Activated T-helper 1 cell treated with anti-CD3 and anti-CD28 coated beads, Interleukin-12 subunit alpha, Interleukin-12 subunit beta, Interleukin-2, Interleukin-4 antibody, amounts not matched to agents 30 ng/mL and 10 ng/mL and 1 ng/mL, durations not matched to agents 14 hours and 24 hours and 36 hours (primary cell): ENCODE measurements at places on chromosomes 4 and X. TPM values are rescaled to one million over a fixed set of nuclear protein-coding genes. Genes with fewer than 3 reads are reported as not detected.

Gene AMER1
- 6.7 and 7.1 TPM in 2 replicates for total RNA-seq

Gene ZNF157
- 0.34 and 0.49 TPM in 2 replicates for total RNA-seq

DNA sequence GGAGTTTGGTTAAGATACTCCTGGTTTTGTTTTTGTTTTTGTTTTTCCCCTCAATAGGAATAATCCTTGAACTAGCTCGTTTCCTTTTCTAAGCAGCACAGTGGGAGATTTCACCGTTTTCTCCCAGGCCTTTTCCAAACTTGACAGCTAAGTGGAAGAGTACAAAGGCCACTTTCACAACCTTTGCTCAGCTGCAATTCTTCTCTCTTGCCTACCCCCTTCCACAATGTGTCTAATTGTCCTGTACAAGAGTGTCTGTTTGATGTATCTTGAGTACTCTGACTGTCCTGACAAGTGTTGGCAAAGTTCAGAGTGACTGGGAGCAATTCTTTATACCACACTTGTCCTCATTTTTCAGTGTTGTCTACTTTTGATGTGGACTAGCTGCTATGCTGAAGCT, 674.3 kb upstream of the AMOT start:
- DNase-seq, result no peak

DNA sequence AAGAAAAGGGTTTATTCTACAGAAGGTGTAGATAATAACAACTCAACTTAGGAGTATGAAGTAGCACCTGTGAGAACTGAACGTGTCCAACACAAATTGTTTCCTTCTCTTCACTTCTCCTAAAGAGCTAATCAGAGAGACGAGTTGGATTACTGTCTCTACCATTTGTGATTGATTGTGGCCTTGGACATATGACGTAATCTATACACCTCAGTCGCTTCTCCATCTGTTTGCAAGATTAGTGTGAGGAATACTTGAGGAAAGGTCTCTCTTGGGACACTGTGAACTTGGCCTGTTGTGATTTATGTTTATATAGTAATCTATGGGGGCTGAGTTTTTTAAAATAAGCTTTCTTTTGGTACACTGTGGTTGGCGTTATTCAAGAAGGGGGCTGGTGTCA, 182.0 kb downstream of the ZNF330 start:
- no peak for DNase-seq

DNA sequence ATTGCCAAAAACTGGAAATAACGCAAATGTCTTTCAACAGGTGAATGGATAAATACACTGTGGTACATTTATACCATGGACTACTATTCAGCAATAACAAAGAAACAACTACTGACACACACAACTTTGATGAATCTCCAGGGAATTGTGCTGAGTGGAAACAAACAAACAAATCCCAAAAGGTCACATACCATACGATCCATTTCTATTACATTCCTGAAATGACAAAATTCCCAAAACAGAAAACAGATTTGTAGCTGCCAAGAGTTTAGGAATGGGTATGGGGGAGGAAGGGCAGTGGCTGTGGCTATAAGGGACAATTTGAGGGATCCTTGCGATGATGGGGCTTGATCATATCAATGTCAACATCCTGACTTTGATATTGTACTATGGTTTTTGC, 2.5 kb downstream of the ZNF182 start:
- DNase-seq, result no peak

DNA sequence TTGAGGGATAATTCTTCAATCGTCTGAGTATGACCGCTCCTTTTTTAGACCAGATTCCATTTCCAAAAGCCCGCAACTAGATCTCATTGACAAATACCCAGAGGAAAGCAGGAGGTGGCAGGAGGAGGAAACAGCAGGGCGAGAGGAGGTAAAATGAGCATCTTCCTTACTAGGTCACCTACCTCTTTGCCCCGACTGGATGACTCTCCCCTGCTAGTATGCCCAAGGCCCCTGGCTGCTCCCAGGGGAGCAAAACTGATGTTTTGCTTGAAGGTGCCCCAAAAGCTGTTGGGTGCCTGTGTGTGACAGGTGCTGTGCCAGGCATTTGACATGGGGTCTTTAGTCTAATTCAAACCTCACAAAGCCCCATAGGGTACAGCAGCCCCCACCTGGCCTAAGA, 48.9 kb downstream of the C4orf50 start:
- no peak for DNase-seq

Gene GATA1
- total RNA-seq, result not detected in 2 replicates

- no peak for DNase-seq
Observed at GRCh38 chr4:70979445-70980008, 13.9 kb upstream of the DCK start.

- DNase-seq, result no peak
Observed at GRCh38 chr4:90845777-90846176, 718.6 kb downstream of the CCSER1 start.

GRCh38 chrX:69109706-69110105, 55.5 kb downstream of the PJA1 start:
- no peak for DNase-seq
